ENCODE measurements at places on chromosomes 5 and 9. TPM values are rescaled to one million over a fixed set of nuclear protein-coding genes. Genes with fewer than 3 reads are reported as not detected.

GRCh38 chr9:123111427-123112014, 78.1 kb downstream of the GPR21 start:
- no peaks in the 10 kb centered on the region for H3K27me3 ChIP-seq
- peaks cover 4% of the 10 kb centered on the region for H3K4me1 ChIP-seq
- DNase-seq: no peak
- H3K27ac ChIP-seq: no peak overlapping the region
- H3K4me3 ChIP-seq: no peak overlapping the region

BHMT2 gene
- 4.6 TPM for total RNA-seq

- no peaks in the 10 kb centered on the region for H3K4me1 ChIP-seq
- H3K27me3 ChIP-seq: no peaks in the 10 kb centered on the region
- no peak overlapping the region for H3K27ac ChIP-seq
- no peak overlapping the region for H3K4me3 ChIP-seq
Measured at GRCh38 chr5:86329318-86329717, 288.4 kb upstream of the COX7C start.

PARP8 gene
- 59.4 TPM for total RNA-seq

SOX30 gene
- not detected for total RNA-seq

SLC25A2 gene
- 0.83 TPM for total RNA-seq

DNA sequence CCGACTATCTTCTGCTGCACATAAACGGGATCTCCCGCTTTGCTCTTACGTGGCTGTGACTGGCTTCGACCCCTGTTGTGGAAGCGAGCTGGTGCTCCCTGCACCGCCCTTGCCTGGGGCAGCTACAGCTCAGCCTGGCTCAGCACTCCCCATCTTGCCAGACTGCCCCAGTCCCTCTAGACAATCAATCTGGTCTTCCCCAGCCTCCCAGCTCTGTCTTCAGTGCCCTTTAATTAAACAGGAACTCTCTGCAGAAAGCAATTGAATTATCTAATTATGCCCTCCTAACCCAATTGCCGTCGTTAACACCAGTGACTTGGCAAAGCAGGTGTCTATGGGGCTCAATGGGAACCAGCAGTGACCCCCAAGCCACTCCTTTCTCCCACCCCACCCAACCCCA, 18.9 kb upstream of the NTNG2 start:
- H3K36me3 ChIP-seq: no peaks in the 10 kb centered on the region
- H3K4me1 ChIP-seq: peaks cover 3% of the 10 kb centered on the region
- H3K27ac ChIP-seq: no peak overlapping the region
- DNase-seq: no peak

- H3K4me3 ChIP-seq: no peak overlapping the region
- peaks cover 12% of the 10 kb centered on the region for H3K4me1 ChIP-seq
- H3K27ac ChIP-seq: no peak overlapping the region
- no peaks in the 10 kb centered on the region for H3K36me3 ChIP-seq
- H3K27me3 ChIP-seq: no peaks in the 10 kb centered on the region
Measured at GRCh38 chr5:15391704-15392397, 108.1 kb upstream of the FBXL7 start.

Data from lung (tissue), 17 donors.